ENCODE measurements at places on chromosomes 5 and 9. TPM values are rescaled to one million over a fixed set of nuclear protein-coding genes. Genes with fewer than 3 reads are reported as not detected.

- no peak for DNase-seq
Measured at GRCh38 chr9:129938291-129938979, 103.2 kb downstream of the USP20 start.

GRCh38 chr5:6183391-6184390 lies 194.7 kb downstream of the MED10 start:
- no peak for DNase-seq

GRCh38 chr5:104344809-104345208 lies 782.2 kb upstream of the NUDT12 start:
- no peak for DNase-seq

DNA sequence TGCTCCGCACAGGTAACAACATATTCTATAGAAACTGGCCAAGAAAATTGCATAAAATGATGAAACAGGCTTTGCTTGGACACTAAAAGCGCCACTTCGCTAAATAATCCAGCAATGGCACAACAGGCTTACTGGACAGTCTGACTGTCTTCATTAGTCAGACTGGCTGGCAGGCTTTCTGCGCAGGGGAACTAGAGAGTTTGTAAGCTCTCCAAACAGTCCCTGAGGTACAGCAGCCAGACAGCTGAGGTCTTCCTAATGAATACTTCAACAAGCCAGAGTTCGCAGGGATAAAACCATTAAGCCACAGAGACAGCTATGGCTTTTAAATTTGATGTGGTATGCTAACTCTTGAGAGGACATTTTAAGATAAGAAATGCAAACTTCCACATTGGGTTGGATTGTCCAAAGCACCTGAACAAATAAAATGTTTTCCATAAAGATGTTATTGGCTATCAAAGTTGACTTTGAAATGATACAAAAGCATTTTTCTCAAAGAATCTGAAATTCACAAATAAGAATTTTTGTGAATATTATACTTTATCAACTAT lies 20.7 kb downstream of the PLK2 start:
- no peak for DNase-seq

DNA sequence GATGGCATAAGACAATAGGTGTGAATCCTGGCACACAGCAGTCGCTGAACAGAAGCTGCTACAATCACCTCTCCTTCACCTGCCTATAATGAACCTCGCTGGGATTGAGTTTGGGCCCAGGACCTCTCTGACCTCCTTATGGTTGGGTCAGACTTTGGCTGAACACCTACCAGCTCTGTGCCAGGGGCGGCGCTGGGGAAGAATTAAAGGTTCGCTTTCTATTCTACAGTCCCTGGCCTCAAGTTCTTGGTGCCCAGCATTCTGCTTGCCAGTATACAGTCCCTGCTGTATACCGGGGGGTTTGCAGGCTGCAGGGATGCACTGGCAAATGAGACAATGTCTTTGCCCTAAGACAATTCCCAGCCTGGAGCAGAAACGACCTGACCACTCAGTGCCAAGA lies 895 bp upstream of the STRBP start:
- DNase-seq: no peak

GRCh38 chr9:104092192-104092591 lies 1.9 kb upstream of the SMC2 start:
- DNase-seq: no peak

GRCh38 chr5:139181835-139182452 lies 16.2 kb downstream of the SIL1 start:
- DNase-seq: no peak

DNA sequence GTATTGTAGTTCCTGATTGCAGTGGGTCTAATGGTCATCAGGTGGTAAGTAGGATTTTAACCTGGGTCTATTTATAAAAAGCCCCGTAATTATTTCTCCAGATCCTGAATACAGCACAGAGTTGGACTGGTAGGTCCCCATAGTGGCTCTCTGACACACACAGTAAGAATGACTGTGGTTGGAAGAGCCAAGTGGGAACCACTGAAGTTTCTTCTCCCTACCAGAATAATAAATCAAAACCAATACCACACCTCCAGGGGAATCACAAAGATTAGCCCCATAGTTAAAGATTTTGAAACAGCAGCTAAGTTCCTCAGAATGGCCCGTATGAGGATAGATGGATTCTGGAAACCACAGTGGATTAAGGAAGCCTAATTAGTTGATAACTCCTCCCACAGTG lies 68.4 kb upstream of the ZFR start:
- no peak for DNase-seq

GRCh38 chr9:76882686-76883085 lies 23.2 kb downstream of the PRUNE2 start:
- no peak for DNase-seq

- no peak for DNase-seq
Measured at GRCh38 chr9:10242255-10242654, 370.5 kb downstream of the PTPRD start.

GRCh38 chr5:82010696-82011095 lies 38.9 kb downstream of the ATG10 start:
- DNase-seq: no peak

GRCh38 chr5:137533963-137534362 lies 34.8 kb upstream of the SPOCK1 start:
- DNase-seq: no peak

DNA sequence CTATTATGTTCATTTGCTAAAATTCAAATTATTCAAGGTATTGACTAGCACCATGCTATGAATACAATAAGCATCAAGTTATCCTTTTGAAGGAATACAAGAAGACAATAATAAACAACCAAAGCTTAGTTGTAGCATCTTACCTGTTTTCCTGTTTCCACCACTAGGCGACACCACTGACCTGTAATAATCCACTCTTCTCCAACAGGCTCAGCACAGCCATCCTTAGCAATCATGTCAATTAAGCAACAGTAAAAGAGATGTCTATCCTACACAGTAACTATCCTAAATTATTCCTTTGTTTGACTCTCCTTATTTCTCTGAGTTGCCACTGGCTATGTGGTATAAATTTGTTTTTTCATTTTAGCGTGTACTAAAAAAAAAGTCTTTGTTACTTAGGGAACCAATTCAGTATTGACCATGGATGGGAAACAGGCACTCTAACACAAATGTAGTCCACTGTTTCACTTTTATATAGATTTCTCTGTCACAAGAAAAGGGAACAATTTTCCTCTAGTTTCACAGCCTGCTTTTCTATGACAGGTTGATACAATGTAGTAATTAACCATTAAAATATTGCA lies 46.2 kb downstream of the PCA3 start:
- no peak for DNase-seq

- no peak for DNase-seq
Measured at GRCh38 chr5:78624992-78625391, 23.6 kb downstream of the LHFPL2 start.

DNA sequence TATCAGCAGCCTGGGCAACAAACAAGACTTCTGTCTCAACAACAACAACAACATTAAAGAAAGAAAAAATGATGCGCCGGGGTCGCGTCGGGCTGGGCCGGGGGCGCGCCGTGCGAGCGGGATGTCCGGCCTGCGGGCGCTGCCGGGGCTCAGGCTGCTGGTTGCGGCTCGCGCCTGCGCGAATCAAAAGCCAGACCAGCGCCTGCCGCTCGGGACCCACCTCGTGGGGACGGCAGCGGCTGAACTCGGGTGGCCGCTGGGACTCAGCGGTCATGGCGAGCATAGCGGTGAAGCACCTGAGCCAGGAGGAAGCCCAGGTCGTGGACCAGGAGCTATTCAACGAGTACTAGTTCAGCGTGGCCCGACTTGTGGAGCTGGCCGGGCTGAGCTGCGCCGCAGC lies 11.9 kb upstream of the NHP2 start:
- DNase-seq: no peak

GRCh38 chr5:141488591-141489561 lies at the start of gene PCDHGC5:
TSS of gene PCDHGC5 (plus strand) at chr5:141489081. CDS start at chr5:141489241, 160 bp downstream.
- no peak for DNase-seq

GRCh38 chr9:22354699-22355384 lies 91.8 kb upstream of the DMRTA1 start:
- DNase-seq: no peak

GRCh38 chr9:123063177-123063598 lies 29.7 kb downstream of the GPR21 start:
- DNase-seq: no peak

- no peak for DNase-seq
Measured at GRCh38 chr9:78997296-78997695, 574.5 kb upstream of the TLE4 start.

GRCh38 chr5:151259931-151260330 lies 6.9 kb downstream of the GM2A start:
- no peak for DNase-seq

TMEM215 gene
- total RNA-seq: not detected

BHMT2 gene
- 7.9 TPM for total RNA-seq

Measured in left ventricle myocardium inferior (tissue), 1 donor.